Ascending aorta (tissue), 2 donors: ENCODE measurements at places on chromosomes 7 and 10.

- DNase-seq: no peak
These were observed 217.1 kb downstream of the CAMK1D start for GRCh38 chr10:12566161-12567115.

- DNase-seq: no peak
These were observed 149.4 kb downstream of the RNLS start for GRCh38 chr10:88433565-88434186.

GRCh38 chr7:20219446-20220292 lies 2.5 kb upstream of the MACC1 start:
- peak; percentile 60 for DNase-seq

DNA sequence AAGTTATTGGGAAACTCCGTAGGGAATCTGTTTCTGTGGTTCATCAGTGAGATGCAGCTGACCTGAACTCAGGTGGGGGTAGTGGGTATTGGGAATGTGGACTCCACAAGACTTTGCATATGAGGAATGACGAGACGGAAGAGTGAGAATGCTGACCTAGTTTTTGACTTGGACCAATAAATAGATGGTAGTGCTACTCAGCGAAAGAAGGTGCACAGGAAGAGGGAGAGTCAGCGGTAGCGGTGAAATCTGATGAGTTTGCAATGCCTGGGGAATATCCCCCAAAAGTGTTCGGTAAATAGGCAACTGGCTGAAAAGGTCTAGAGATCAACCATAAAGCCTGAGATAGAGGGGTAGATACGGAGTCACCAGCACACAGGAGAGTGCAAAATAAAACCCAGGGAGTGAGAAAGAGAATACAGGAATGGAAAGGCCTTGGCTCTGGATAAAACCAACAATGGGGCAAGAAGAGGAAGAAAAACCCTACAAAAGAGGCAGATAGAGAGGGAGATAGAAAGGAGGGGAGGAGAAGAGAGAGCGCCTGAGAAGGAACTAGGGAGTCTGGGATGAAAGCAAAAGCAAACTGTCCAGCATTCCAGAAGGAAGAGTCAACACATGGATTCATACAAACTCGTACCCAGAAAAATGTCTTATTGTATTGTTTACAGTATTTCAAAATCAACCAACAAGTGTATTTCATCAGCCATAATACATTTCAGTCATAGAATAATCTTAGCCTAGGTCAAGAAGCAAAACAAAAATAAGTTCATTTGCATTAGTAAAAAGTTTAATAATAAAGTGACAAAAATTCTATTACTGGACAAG lies 5.4 kb downstream of the ARHGAP21 start:
- no peak for DNase-seq

DNA sequence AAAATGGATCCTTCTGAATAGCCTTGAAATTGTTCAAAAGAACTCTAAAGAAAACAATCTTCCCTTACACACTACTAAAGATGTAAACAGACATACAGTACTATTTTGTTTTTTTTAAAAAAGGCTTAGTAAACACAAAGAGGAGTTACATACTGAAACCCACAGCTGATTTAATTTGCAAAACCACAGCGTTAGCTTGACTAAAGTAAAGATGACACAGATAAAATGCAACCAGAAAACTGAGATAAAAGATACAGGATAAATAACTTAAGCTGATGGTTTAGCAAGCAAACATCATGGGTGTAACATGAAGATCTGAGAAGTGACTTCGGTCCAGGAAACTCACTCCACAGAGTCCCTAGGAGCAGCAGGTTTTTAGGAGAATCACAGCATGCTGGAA lies 21.8 kb downstream of the PRKCQ start:
- no peak for DNase-seq

DNA sequence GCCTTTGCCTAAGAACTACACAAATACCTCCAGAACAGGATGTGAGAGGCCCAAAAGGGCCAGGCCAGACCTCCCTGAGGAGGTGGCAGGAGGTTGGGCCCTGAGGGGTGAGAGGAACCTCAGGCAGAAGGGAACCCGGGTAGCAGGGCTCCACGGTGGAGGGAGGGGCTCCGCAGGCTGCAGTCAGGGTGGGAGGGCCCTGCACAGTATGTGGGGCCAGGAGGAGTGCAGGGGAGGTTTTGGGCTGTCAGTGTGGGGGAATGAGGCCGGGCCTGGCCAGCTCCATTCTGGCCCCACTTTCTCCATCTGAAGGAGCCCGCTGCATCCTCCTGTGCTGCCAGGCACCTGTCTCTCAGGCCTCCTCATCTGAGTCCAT lies 25.9 kb downstream of the DNAJB12 start:
- DNase-seq: no peak

GRCh38 chr7:939843-940242 lies 14.6 kb downstream of the ADAP1 start:
- DNase-seq: no peak

GRCh38 chr10:52346394-52347326 lies 32.6 kb downstream of the DKK1 start:
- no peak for DNase-seq

GRCh38 chr7:99829524-99830160 lies 1.8 kb downstream of the CYP3A43 start:
- DNase-seq: no peak

DNA sequence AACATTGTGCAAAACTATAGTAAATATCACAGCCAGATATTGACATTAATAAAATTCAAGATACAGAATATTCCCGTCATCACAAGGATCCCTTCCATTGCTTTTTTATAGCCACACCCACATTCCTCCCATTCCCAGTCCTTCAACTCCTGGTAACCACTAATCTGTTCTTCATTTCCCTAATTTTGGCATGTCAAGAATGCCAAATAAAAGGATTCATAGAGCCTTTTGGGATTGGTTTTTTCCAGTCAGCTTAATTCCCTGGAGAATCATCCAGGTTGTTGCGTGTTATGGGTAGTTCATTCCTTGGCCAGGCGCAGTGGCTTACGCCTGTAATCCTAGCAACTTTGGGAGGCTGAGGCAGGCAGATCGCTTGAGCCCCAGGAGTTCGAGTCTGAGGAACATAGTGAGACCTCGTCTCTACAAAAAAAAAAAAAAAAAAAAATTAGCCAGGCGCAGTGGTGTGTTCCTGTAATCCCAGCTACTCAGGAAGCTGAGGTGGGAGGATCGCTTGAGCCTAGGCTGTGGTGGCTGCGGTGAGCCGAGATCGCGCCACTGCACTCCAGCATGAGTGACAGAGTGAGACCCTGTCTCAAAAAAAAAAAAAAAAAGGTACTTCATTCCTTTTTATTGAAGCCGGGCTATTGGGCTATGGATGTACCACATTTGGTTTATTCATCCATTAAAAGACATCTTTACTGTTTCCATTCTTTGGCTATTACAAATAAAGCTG lies 2.7 kb downstream of the OGDH start:
- no peak for DNase-seq
